ENCODE measurements at places on chromosomes 3 and 15.

DNA sequence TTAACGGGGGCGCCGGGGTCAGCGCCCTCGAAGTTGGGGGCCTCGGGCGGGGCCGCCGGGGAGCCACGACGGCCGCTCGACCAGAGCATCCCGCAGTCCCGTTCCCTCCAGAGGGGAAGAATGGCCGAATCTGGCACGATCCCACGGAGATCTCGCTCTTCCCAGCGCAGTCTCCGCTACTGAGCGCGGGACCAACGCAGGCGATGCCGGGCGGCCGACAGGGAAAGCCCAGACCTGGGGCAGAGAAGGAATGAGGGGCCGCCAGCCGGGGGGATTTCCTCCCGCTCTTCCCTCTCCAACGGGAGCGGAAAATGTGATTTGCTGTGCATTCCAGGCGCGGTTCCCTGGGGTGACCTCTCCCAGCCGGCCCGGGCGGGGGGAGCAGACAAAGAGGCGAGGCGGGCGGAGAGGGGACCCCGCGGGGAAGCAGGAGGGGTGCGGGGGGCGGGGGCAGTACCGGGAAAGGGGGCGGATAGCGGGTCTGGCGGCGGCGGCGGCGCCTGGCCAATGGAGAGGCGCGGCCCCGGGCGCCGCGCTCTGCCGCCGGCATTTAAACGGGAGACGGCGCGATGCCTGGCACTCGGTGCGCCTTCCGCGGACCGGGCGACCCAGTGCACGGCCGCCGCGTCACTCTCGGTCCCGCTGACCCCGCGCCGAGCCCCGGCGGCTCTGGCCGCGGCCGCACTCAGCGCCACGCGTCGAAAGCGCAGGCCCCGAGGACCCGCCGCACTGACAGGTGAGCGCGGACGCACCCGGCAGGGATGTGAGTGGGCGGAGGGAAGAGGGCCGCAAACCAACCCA is at the start of gene GREM1:
Gene GREM1 (plus strand): TSS at position 579 of the 801 bp plus-strand sequence. CDS start 12,687 bp downstream, outside the sequence.
- no peak for DNase-seq

- DNase-seq = no peak
Observed at GRCh38 chr3:154430014-154430413, at the start of gene GPR149. Gene GPR149 (minus strand): TSS chr3:154430190. CDS start chr3:154429615, 575 bp downstream.

- DNase-seq = no peak
Observed at GRCh38 chr15:98005659-98006058, 45.2 kb downstream of the ARRDC4 start.

- no peak for DNase-seq
Observed at GRCh38 chr3:173371848-173372487, 25.6 kb upstream of the NLGN1 start.

DNA sequence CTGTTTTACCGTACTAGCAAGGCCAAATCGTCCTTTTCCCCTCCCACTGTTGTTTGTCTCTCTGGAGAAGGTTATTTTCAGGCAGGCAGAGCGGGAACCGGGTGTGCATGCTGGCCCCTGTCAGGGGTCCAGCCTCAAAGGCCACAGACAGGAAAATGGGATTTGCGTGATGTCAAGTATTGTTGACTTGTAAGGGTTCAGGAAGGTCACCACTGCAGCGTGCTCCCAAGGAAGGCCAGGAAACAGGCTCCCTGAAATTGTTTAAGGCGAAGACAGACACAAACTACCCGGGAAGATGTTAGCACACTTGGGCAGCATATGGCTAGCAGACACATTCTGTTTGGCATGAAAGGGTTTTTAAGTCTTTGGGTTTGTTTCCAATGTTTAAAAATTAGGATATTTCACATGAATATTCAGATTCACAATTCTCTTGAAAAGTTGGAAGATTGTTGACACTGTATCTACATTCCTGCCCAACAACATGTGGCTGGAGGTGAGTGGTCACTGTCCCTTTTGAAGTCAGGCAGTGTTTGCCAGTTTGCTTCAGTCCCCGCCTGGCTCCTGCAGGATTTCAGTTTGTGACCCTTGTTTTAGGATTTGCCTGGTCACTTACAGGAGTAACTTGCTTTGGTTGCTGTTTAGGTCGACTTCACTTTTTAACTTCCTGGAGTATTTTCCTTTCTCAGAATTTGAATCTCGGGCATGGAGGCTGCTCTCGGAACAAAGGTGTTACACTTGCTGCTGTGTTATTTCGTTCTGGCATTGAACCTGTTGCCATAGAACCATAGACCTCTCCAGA is 90.4 kb downstream of the BDH1 start:
- DNase-seq = no peak

DNA sequence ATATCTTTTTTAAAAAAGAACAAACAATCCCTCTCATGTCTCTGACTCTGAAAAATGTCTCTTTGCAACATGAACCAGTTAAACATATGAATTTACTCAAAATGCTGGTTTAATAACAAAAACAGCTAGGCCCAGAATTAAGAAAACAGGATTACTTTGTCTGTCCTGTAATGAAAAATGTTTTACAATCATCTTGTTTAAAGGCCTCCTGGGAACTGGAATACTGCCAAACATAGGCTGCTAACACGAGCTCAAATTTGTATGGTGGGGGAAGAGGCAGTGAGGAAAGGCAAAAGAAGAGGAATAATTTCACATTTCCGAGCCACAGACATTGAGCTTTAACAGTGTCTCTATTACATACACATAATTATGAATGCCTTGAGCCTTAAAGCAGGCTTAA is 61.7 kb upstream of the PPIB start:
- DNase-seq = no peak

GRCh38 chr15:36693644-36694043 is 114.2 kb downstream of the CDIN1 start:
- DNase-seq = no peak

- no peak for DNase-seq
Observed at GRCh38 chr3:187519428-187519890, 150.7 kb downstream of the SST start.

DNA sequence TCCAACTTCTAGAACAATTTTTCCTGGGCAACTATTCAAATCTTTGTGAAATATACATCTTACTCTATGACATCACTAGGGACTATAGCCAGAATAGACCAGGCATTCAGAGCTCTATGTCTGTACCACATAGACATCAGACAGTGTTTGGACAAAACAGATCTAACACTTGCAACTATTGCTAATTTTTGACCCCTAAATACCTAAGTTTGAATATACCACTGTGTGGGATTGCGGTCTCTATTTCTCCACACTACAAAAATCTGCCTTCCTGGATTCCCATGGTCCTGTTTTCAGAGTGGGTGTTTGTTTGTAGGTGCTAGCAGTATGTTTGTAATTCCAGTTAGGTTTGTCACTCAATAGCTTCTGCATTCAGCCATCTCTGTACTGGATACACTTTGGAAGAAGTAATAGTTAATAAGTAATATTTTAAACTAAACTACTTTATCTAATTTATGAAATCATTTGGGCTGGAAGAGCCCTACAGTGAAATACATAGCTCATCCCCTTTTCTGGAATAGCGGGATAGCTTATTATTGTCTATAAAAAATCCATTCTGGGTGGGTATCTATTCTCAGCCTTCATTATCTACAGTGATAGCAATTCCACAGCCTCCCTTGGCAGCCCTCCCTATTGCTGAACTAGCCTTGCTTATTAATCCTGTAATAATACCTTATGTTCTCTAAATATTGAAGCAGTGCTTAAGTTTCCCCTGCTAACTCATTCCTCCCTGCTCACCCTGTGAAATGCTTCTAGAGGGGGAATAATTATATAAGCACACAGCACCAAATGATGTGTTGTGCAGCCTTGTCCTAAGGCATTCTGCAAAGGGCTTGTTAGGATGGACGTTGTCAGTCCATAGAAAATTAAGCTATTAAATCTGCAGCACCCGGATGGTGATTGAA is 49.4 kb downstream of the RBMS3 start:
- no peak for DNase-seq

DNA sequence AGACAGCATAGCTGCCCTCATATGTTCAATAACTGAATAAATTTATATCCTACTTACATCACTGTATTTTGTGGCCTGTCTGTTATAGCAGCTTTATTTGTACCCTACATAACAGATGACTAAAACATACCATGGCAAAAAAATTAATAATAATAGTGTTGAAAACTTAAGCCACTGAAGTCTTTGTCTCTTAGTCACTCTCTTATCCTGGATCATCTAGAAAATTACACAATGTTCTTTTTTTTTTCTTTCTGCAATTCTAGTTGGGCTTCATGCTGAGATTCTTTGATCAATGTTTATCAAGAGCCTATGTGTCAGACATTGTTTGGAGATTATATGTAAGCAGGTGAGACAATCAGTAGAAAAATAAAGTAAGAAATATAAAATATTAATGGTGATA is 519.3 kb upstream of the ARPP21 start:
- DNase-seq = no peak

DNA sequence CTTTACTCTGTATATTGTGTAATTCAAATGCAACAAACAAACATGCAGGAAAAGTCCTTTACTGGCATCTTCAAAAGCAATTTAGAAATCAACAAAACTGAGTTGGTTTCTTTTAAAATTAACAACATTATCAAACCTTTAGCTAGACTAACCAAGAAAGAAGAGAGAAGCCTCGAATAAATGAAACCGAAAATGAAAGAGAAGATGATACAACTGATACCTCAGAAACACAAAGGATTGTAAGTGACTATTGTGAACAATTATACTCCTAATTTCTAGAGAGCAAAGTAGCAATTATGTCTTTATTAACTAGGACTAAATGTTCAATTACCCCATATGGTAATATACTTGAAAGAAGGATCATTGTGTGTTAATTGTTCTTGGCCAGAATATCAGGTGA is 49.2 kb upstream of the P3H2 start:
- no peak for DNase-seq

- no peak for DNase-seq
Observed at GRCh38 chr15:67253101-67253500, 1.4 kb downstream of the AAGAB start.

GRCh38 chr3:76044601-76045600 is 259.6 kb upstream of the ZNF717 start:
- peak; percentile 10 for DNase-seq

GRCh38 chr3:197753263-197753662 is 3.6 kb downstream of the FYTTD1 start:
- no peak for DNase-seq

- DNase-seq = no peak
Observed at GRCh38 chr15:69275074-69275670, 23.5 kb upstream of the PAQR5 start.

DNA sequence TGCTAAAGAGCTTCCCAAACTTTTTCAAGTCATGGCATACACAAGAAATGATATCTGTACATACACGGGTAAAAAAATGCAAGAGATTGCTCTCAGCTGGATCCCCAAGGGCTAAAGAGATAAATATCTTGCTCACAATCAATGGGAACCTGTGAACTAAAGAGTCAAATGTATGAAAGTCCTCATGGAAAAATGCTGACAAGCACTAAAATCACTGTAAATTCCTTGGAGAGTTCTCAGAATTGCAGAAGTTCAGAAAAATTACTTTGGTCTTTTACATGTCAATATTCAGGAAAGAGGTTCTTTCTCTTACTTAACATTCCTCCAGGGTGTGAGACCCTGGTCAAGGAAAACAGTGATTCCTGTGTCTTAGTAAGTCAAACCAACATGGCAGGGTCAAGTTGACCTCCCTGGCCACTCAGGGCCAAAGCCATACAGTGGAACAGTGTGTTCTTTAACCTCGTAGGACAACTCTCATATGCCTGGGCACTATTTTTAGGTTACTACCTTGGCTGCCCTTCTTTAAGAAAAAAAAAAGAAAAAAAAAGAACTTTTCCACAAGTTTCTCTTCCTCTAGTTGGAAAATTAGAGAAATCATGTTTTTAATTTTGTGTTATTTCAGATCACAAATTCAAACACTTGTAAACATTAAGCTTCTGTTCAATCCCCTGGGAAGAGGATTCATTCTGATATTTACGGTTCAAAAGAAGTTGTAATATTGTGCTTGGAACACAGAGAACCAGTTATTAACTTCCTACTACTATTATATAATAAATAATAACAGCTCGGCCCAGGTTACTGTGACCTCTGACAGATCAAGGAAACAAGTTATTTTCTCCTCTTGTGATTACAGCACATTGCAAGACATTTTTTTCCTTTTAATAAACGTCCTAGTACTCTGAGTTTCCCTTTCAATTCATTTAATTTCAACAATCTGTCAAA is 12.5 kb downstream of the SSR3 start:
- DNase-seq = no peak
